ENCODE measurements at places on chromosomes 11 and 22.

DNA sequence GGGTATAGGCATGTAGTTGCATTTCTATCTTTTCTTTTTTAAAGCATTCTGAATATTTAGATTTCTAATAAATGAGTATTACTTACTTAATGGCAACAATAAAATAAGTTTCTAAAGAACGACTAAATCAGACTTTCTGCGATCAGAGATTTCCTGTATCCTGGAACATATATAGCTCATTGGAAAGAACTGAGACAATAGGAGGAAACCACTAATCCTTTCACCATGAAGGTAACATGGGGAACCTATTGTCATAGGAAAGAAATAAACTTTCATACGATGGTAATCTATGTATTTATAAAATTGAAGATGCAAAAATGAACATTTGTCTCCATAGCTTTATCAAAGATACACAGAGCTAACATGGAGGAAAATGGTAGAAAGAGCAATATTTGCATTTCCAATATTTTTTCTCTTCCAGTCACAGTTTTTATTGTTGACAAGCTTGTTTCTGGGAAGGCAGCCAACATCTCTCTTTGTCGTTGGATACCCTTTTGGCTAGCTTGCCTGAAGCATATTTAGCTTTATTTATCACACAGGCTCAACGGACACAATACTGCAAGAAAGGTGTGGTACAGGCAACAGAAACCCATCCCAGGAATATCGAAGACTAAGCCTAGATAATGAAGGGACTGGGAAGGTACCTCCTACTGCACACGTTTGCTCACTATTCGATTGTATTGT lies 293.3 kb upstream of the MPPED2 start:
- no peak for DNase-seq

DNA sequence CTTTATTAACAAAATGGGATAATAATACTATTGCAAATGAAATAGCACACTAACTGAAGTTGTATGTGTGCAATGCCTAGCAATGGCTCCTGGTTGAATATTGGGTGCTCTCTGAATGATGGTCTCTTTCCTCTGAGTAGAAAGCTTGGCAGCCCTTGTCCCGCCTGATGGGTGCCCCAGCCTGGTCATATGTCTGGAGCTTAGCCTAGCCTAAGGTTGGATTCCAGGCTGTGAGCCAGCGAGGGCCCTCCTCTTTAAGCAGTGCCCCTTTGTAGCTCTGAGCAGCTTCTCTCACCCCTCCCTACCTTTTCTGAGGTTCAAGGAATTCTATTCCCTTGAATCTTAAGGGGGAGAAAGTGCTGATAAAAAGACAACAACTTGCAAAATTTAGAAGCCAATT lies 499.9 kb downstream of the NTM start:
- no peak for DNase-seq

DNA sequence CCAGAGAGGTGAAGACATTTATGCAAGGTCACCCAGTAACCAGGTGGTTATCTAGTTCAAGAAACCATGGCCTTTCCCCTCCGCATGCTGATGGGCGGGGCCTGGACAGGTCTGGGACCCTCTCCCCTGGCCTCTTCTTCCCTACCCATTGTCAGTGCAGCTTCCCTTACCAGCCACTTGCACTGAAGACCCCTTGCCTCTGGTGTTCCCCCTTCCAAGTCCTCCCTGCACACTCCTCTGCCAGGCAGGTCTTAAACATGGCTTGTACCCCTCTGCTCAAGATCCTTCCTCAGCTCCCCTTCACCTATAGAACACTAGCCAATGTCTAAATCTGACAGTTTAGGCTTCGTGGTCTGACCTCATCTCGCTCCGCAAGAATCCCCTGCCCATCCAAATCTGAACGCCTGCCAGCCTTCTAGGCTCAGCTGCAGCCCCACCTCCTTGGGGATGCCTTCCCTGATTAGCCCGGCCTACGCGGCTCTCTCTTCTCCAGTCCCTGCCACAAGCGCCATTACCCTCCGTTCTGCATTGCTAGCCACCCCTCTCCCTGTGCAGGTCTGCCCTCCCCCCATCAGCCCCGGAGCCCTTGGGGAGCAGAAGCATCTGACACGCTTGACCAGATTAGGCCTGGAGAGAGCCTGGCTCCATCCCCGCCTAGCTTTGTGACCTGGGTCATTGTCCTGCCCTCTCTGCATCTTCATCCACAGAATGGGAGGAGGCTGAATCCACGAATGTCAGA lies 213.8 kb downstream of the DSCAML1 start:
- no peak for DNase-seq

DNA sequence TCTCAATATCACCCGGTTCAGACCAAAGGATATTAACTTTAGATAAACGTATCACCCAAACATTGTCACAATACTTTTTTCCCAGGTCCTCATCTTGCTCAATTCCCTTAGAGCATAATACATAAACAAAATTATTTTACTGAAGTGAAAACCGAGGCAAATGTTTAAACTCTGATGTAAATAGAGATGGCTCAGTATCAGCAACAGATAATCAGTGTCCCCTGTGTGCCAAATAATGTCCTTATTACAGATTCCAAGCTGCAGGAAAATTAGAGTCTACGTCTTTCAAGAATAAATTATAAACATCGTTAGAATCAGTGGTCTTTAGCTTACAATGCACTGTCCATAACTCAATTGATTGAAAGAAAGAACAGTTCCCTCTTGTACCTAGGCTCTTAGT lies 50.2 kb downstream of the DDI1 start:
- no peak for DNase-seq

DNA sequence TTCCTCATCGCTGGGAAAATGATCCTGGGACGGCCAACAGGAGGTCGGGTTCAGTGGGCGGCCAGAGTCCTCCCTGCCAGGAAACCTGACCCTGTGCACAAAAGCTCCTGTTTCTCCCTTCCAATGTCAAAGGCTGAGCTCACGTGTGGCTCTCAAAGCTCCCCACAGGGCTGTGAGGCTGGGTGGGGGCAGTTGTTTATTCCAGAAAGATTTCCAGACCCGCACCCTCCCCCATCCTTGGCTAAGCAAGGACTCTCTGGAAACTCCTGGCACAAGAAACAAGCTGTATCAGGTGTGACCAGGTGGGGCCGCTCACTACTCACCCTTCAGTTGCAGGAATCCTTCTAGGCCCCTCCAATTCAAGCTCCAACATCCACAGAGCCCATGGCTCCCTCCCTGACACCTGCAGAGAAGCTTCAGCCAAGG lies 131.9 kb downstream of the SHANK2 start:
- no peak for DNase-seq
